Lung (tissue), 17 donors: ENCODE measurements at places on chromosomes 16 and 17.

DNA sequence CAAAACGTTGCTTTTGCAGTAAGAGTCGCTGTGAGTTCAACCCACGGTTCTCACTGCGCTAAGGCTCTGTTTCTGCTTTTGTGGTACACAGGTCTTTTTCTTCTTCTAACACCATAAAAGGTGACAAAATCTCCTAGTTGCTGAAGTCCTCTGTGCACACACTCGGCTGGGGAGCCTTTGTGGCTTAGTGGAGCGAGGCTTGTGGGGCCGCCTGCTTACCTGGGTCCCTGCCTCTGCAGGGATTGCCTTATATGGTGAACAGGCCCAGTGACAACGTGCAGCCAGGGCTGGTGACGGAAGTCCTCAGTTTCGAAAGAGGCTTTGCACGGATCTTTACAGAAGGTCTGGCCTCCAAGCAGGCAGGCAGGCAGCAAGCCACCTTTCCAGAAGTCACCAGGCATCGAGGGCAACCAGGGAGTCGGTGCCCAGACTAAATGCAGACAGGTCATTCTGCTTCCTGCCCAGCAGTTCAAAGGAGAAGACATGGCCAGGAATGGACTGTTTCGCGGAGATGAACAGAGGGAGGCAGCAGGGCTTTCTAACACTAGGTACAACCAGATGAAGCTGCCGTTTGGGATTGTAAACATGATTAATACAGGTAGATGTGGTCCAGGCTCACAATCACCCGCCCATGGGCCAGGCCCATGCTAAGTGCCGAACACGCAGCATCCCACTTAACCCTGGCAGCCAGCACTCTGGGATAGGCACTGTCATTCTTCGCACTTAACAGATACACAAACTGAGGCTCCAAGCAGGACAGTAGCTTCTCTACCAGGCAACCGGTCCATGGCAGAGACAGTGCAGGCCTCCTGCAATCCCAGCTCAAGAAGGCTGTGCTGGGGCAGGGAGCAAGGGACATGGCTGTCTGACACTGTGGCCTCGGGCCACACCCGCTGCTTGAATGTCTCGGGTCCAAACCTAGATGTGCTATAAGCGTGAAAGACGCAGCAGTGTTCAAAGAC is 10.7 kb upstream of the MEAK7 start:
- no peak for DNase-seq
- no peaks in the 10 kb centered on the region for H3K4me1 ChIP-seq
- H3K36me3 ChIP-seq: no peaks in the 10 kb centered on the region
- H3K27me3 ChIP-seq: no peaks in the 10 kb centered on the region
- H3K4me3 ChIP-seq: no peak overlapping the region
- H3K27ac ChIP-seq: peak overlapping the region; percentile 63

- H3K4me1 ChIP-seq: peaks cover 33% of the 10 kb centered on the region
- no peaks in the 10 kb centered on the region for H3K27me3 ChIP-seq
- peak; percentile 96 for DNase-seq
- peak overlapping the region; percentile 99 for H3K27ac ChIP-seq
- no peak overlapping the region for H3K4me3 ChIP-seq
- no peaks in the 10 kb centered on the region for H3K36me3 ChIP-seq
Measured at GRCh38 chr17:57892820-57893595, 43.2 kb upstream of the MRPS23 start.

GRCh38 chr16:67311607-67312488 is 14.7 kb downstream of the KCTD19 start:
- no peaks in the 10 kb centered on the region for H3K36me3 ChIP-seq
- no peaks in the 10 kb centered on the region for H3K27me3 ChIP-seq
- H3K4me3 ChIP-seq: no peak overlapping the region
- H3K27ac ChIP-seq: no peak overlapping the region
- no peak for DNase-seq
- no peaks in the 10 kb centered on the region for H3K4me1 ChIP-seq

DNA sequence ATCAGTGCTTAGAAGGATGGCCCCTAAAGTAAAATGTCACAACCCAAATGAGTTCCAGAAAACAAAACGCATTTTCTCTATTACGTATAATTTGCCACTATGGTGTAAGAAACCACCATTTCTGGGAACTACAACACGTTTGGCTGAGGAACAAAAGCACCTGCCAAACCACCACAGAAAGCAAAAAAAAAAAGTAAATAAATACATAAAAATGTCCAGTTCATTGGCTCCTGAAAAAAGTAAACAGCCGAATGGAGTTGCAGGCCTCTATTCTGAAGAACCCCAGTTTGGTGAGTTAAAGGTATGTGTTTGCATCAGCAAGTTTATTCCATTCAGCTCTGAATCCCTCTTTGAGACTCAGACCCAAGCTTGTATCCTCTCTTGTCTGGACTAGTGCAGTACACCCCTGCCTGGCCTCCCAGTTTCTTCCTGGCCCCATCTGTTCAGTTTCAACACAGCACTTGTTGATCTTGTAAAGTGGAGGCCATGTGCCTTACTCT is 36.9 kb downstream of the ERN1 start:
- DNase-seq: no peak
- no peaks in the 10 kb centered on the region for H3K27me3 ChIP-seq
- no peak overlapping the region for H3K4me3 ChIP-seq
- H3K4me1 ChIP-seq: peaks cover 8% of the 10 kb centered on the region
- no peak overlapping the region for H3K27ac ChIP-seq

GRCh38 chr16:9657641-9658040 is 524.6 kb downstream of the GRIN2A start:
- no peaks in the 10 kb centered on the region for H3K27me3 ChIP-seq
- no peak overlapping the region for H3K4me3 ChIP-seq
- DNase-seq: no peak
- H3K27ac ChIP-seq: no peak overlapping the region

DNA sequence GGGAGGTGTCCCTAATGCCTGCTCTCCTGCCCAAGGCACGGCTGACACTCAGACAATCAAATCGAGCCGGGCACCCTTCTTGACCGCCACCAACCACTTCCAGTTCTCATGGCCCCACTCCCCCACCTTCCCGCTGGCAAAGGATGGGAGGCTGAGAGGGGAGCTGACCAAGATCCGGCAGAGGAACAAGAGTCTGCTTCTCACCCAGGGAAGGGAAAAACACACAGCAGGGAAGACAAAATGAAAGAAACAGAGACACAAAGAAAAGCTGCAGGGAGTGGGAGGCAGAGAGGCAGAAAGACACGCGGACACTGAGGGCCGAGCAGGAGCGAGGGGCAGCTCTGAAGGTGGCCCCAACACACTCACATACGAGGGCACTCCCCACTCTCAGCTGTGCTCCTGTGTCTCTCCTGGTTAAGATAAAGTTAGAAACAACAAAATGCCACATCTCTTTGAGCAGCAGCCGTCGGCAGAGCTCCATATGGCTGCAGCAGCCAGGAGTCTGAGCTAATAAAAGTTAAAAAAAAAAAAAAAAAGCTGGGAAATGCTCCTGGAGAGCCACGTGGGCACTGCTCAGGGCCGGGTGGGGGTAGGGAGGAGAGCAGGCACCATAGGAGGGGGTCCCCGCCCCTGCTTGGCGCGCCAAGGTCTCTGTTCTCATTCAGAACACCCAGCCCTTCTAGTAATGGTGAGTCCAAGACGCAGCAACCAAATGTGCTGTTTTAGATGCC is 7.4 kb downstream of the LRRC75A start:
- H3K27ac ChIP-seq: no peak overlapping the region
- no peaks in the 10 kb centered on the region for H3K36me3 ChIP-seq
- peaks cover 14% of the 10 kb centered on the region for H3K4me1 ChIP-seq
- no peaks in the 10 kb centered on the region for H3K27me3 ChIP-seq

GRCh38 chr16:19431636-19432340 is 14.1 kb downstream of the TMC5 start:
- peak overlapping the region; percentile 85 for H3K27ac ChIP-seq
- no peaks in the 10 kb centered on the region for H3K36me3 ChIP-seq
- no peak for DNase-seq

DNA sequence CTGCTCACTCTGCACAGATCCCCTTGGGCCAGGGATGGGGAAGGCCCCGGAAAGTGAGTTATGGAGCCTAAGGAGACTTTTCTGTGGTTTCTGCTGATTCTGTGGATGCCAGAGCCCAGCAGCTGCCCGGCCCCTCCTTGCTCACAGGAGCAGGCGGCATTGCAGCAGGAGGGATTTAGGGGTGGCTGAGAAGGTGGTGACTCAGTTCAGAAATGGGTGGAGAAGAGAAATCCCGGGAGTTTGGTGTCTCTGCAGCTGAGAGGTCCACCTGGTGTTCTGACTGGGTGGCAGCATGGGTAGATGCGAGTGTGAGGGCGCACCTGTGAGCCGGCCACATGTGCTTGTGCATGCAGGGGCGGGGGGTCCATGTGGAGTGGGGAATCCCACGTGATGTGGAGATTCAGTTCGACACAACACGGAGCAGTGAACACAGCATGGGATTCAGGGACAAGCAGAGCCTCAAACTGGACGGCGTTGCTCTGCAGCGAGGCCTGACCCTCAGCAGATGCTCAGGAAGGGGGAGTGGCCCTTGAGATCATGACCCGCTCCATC is 16.0 kb upstream of the SPPL2C start:
- no peak overlapping the region for H3K27ac ChIP-seq
- H3K4me1 ChIP-seq: no peaks in the 10 kb centered on the region
- H3K27me3 ChIP-seq: no peaks in the 10 kb centered on the region
- no peak for DNase-seq
- H3K36me3 ChIP-seq: no peaks in the 10 kb centered on the region

DNA sequence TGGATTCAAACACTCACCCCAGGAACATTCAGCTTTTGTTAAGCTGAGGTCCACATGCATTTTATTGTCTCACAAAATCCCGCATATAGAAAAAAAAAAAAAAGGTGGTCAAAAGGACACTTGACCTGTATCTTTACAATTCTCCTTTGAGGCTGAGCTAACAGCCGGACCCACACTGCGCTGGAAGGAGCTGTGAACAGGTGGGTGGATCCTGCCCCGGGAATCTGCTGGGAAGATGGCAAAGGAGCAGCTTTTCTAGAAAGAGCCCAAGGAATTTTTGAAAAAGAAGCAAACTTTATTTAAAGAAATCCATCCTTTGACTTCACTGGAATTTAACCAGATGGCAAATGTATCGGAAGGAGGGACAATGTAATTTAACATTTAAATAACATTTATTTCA is 108.1 kb downstream of the ADCY9 start:
- no peaks in the 10 kb centered on the region for H3K36me3 ChIP-seq
- peaks cover 3% of the 10 kb centered on the region for H3K4me1 ChIP-seq
- no peak overlapping the region for H3K27ac ChIP-seq
- no peaks in the 10 kb centered on the region for H3K27me3 ChIP-seq
- H3K4me3 ChIP-seq: no peak overlapping the region

DNA sequence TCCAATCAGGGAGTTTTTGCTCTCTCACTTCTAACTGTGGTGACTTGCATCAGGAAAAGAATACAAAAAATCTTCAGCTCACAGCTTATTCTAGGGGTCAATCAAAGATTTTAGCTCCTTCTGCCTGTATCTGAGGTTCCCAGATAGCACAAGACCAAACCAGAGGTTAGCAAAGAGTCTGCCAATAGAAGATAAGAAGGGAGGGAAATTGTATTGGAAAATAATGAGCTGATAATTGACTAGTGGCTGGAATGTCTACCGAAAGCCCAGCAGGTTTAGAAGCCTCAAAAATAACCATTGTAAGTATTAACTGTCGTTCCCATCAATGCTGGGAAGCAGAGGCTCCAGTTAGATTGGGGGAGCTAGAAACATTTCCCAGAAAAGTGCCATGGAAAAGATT is 26.3 kb downstream of the HS3ST3A1 start:
- DNase-seq: no peak
- no peaks in the 10 kb centered on the region for H3K36me3 ChIP-seq
- H3K4me3 ChIP-seq: no peak overlapping the region
- H3K27me3 ChIP-seq: no peaks in the 10 kb centered on the region

GRCh38 chr16:84893849-84894599 is 74.2 kb downstream of the CRISPLD2 start:
- no peak for DNase-seq
- H3K4me3 ChIP-seq: no peak overlapping the region
- peaks cover 7% of the 10 kb centered on the region for H3K4me1 ChIP-seq
- H3K27me3 ChIP-seq: no peaks in the 10 kb centered on the region

DNA sequence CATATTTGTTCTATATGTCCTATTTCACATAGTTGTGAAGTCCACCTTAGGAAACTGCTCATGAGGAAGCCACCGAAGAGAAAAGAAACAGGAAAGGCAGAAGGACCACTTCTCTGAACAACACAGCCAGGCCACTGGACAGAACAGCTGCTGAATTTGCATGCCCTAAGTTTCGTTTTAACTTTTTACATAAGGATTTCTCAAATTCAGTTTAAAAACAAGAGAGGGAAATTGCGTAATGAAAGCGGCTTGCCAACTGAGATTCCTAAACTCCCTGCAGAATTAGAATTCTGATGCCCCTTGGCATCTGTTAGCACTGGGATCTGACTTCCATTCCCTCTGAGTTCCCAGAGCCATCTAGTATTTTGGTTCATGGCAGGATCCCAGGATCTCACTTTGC is 5.0 kb upstream of the CCL8 start:
- no peak overlapping the region for H3K4me3 ChIP-seq
- peak overlapping the region; percentile 63 for H3K27ac ChIP-seq
- H3K4me1 ChIP-seq: peaks cover 10% of the 10 kb centered on the region
- DNase-seq: peak; percentile 79
- no peaks in the 10 kb centered on the region for H3K27me3 ChIP-seq
- no peaks in the 10 kb centered on the region for H3K36me3 ChIP-seq

- H3K4me1 ChIP-seq: no peaks in the 10 kb centered on the region
- no peak overlapping the region for H3K4me3 ChIP-seq
- H3K27me3 ChIP-seq: peaks cover 4% of the 10 kb centered on the region
- H3K27ac ChIP-seq: no peak overlapping the region
- no peaks in the 10 kb centered on the region for H3K36me3 ChIP-seq
Measured at GRCh38 chr17:46947216-46947615, 24.3 kb downstream of the GOSR2 start.

- no peaks in the 10 kb centered on the region for H3K27me3 ChIP-seq
- no peak overlapping the region for H3K27ac ChIP-seq
- H3K4me3 ChIP-seq: peak overlapping the region; percentile 19
- peaks cover 13% of the 10 kb centered on the region for H3K4me1 ChIP-seq
- no peaks in the 10 kb centered on the region for H3K36me3 ChIP-seq
Measured at GRCh38 chr16:29664091-29664921, 1.3 kb downstream of the SPN start.

GRCh38 chr17:50660042-50660886 is 25.6 kb downstream of the ABCC3 start:
- peak; percentile 73 for DNase-seq
- H3K27ac ChIP-seq: peak overlapping the region; percentile 10
- no peaks in the 10 kb centered on the region for H3K27me3 ChIP-seq
- peaks cover 23% of the 10 kb centered on the region for H3K4me1 ChIP-seq
- no peaks in the 10 kb centered on the region for H3K36me3 ChIP-seq
- no peak overlapping the region for H3K4me3 ChIP-seq

- no peak overlapping the region for H3K27ac ChIP-seq
- H3K4me1 ChIP-seq: peaks cover 6% of the 10 kb centered on the region
- H3K36me3 ChIP-seq: no peaks in the 10 kb centered on the region
- no peak overlapping the region for H3K4me3 ChIP-seq
Measured at GRCh38 chr17:78870621-78871020, 30.0 kb upstream of the USP36 start.

DNA sequence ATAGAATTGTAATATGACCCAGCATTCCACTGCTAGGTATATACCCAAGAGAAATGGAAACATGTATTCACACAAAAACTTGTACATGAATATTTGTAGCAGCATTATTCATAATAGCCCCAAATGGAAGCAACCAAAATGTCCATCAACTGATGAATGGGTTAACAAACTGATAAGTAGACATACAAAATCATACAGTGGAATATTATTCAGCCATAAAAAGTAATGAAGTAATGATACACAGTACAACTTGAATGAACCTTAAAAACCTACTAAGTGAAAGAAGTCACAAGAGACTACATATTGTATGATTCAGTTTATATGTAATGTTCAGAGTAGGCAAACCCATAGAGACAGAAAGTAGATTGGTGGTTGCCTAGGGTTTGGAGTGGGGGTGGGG is 40.5 kb upstream of the GOSR1 start:
- no peaks in the 10 kb centered on the region for H3K27me3 ChIP-seq
- no peak overlapping the region for H3K27ac ChIP-seq
- DNase-seq: no peak
- peaks cover 7% of the 10 kb centered on the region for H3K4me1 ChIP-seq
- peaks cover 4% of the 10 kb centered on the region for H3K36me3 ChIP-seq
